ENCODE measurements at places on chromosomes 5 and 9.

GRCh38 chr9:98556511-98556910 is 152.2 kb downstream of the GABBR2 start:
- no peak for DNase-seq

DNA sequence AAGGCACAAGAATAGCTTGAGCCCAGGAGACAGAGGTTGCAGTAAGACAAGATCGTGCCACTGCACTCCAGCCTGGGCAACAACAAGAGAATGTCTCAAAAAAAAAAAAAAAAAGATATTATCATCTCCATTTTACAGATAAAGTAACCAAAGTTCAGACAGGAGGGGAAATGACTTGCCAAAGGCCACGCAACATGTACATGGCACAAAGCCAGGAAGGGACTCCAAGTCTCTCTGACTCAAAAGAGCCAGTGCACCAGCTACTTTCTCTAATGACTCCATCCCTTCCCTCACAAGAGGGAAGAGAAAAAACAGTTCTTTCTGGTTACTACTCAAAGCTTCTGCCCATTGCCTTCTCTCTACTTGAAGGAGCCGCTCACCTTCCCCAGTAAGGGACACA is 34.1 kb downstream of the SIL1 start:
- peak; percentile 31 for DNase-seq

GRCh38 chr5:143930561-143930960 is 118.6 kb downstream of the HMHB1 start:
- DNase-seq = no peak

DNA sequence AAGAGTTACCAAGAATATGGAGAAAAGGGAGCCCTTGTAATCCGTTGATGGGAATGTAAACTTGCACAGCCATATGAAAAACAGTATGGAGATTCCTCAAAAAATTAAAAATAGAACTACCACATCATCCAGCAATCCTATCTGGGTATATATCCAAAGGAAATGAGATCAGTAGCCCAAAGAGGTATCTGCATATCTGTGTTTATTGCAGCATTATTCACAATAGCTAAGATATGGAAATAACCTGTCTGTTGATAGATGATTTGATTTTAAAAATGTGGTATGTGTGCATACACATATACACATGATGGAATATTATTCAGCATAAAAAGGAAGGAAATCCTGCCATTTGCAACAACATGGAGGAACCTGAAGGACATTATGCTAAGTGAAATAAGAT is 48.3 kb upstream of the EBF1 start:
- DNase-seq = no peak

DNA sequence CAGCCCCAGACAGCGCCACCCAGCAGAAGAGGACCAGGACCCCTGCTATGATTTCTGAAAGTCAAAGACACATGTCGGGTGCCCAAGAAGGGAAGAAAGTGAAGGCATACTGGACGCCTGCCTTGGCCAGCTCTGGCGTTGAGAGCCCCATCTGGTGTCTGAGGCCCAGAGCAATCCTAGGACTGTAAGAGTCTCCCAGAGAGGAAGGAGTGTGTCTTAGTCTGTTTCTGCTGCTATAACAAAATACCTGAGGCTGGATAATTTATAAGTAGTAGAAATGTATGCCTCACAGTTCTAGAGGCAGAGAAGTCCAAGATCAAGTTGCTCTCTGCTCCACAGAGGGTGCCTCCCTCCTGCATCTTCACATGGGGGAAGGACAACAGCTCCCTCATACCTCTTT is 10.8 kb downstream of the RASGEF1C start:
- DNase-seq = no peak

DNA sequence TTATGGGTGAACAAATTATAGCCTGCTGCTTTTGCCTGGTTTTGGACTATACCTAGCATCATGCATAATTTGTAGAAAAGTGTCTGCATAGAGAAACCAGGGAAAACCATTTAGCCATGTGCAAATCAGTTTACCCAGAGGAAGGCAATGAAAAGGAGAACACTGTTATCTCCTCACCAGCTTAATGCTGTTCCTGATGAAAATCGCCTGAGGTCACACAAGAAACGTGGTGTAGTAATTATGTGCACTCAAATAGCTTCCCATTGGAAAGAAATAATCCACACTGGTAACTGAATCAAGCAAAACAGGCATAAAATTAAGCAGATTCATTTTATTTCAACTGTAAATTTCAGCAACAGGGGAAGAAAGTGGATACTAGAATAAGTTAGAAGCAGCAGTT is 51.7 kb upstream of the FAM240B start:
- DNase-seq = no peak

DNA sequence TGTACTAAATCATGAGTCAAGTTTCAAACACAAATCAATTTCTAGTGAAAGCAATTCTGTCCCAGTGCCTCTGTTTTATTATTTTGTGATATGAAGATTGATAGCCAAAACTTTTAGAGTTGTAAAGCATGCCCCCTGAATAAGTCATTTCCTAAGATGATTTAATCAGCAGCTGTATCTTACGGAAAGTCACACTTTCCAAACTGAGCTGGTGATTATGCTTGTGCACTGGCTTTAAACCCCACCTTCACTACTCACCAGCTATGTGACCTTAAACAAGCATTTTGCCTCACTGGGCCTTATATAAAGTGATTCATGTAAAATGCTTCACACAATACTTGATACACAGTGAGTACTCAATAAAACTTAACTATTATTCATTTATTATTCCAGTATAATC is 78.1 kb downstream of the EDIL3 start:
- no peak for DNase-seq

DNA sequence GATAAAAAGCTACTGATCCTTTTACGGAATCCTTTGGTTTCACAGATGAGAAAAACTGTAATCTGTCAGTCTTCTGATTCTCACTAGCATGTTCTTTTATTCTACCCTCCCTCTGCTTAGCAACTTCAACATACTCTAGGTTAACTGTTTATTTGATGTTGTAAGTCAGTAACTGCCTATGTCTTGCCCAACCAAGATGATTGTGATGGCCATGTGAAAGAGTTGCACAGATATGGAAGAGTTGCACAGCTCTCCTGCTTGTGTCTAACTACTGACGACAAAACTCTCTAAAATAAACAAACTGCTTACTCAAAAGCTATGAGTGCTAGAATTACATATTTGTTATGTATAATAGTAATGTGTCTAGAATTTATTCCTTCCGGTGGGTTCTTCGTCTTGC is 227.3 kb upstream of the DAB2 start:
- no peak for DNase-seq

DNA sequence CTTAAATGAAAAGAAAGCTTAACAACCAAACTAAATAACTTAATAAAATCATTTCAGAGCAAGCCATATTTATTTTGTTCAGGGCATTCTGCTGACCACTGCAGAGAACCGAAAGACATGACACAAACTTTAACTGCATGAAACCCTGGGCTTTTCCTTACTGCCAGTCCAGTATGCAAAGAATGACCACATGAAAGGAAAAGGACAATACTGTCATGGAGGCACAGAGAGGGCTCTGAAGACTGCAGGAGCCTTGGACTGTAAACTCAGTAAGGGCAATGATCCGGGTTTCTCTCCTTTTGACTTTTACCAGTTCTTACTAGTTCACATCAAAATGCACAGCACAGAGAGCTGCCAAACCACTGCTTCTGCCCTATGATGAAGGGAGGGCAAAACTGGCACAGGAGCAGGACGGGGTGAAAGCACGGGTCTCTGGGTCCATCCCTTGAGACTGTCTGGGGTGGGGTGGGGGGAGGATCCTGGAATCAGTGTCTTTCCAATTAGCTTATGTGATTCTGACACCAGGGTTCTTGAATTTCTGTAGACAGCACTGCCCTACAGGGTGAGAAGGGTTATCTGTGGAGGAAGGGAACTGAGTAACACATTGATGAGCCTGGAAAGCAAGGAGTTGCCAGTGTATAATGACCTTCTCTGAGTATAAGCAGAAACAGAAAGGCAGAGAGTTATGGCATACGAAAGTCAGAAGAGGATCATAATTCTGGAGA is 44.7 kb downstream of the RNF130 start:
- DNase-seq = no peak

DNA sequence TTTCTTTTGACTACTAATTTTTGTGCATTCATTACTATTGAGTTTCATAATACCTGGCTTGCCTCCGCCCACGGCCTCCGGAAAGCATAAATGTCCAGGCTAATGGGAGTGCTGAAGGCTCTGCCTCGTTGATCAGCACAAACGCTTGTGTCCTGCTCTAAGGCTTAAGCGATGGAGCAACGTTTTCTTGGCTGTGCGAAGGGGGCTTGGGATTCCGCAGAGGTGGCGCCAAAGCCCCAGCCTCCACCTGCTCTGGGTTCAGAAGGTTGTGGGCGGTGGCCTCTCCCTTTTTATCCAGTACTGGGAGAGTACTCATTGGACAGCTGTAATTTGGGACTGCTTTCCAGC is 19.7 kb downstream of the ANXA2R start:
- no peak for DNase-seq

DNA sequence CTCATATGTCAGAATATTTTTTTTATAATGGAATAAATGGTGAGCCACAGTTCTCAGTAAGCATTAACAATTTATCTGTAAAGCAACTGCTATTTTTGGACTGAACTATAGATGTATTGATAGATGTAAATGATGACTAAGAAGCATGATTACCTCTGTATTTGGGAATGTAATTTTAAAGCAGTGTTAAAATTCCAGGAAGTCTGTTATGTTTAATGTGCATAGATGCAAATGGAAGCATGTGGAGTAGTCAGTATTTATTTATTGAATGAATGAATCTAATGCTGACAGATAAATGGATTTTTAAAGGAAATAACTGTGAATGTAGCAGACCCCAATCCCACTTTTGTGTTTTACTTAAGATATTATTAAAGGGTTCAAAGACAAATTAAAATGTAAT is 95.0 kb downstream of the ATG10 start:
- DNase-seq = no peak

GRCh38 chr9:137705443-137705863 is 86.6 kb downstream of the EHMT1 start:
- no peak for DNase-seq

DNA sequence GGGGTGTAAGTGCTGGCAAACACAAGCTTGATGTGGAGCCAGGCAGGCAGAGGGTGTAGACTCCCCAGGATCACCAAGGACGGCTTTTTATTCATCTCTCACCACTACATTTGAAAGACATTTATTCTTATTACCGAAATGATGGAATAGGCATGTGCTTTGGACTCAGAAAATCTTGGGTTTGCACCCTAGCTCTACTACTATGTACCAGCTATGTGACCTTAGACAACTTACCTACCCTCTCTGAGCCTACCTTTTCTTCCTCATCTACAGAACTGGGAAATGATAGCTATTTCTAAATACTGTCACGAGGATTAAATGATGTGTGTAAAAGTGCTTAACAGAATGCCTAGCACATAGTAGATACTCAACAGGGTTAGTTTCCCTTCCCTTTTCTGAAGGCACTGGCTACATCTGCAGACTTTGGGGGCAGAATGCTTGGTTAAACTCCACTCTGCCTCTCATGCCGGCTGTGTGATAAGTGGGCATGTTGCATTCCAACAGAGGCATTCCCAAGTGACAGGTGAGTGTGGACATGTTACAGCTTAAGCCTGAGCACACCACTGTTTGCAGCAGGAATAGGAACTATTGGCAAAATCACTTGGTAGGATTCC is 94.8 kb downstream of the SLC1A3 start:
- DNase-seq = no peak

DNA sequence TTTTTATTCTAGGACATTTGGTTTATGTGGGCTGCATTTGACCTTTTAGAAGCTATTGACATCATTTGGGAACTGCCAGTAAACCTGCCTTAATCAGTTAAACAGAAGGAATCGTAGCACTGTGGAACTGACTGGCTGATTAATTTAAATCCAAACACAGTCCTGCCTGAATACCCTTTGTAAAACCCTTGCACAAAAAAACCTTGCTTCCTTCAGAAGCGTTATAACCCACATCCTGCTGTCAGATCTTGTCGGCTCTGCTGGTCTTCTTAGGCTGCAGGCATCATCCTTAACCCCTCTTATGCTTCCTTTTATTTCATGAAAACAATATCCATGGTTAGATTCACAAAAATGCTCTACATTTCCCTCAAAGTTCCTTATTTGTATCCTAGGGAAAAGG is 46.3 kb downstream of the PAM start:
- no peak for DNase-seq

DNA sequence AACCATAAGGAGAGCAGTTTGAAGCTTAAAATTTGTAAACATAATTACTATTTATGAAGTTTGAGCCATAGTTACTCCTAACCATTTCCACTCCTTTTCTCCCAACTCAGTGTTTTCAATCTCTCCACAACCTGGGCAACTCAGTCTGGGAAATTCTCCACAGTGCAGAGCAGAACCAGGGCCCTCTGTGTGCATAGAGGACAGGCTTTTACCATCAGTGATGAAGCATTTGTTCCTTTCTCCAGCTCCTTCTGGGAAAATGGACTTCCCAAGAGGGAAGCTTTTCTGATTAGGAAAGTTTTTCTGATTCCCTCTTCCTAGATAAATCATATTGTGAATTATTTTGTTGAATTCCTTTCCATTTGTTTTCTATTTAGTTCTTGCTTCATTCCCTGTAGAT is 132.3 kb upstream of the MPDZ start:
- DNase-seq = no peak

GRCh38 chr9:122865300-122865699 is 36.9 kb upstream of the PDCL start:
- no peak for DNase-seq

DNA sequence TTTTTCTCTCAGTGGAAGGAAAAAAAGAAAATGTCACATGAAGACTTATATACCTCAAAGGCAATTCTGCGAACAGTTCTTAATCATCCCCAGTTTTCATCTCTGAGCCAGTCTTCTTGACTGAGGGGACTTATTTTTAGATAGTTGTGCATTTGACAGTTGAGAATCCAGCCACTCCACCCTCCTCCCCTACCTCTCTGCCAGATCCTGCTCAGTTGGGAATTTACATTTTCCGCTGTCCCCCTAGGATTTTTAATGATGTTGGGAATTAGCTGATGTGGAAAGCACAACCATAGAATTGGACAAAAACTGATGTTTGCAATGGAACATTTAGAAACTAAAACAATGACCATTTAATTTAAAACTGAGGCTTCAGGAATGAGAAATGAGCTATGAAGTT is 194.3 kb upstream of the PIK3R1 start:
- no peak for DNase-seq

- no peak for DNase-seq
Observed at GRCh38 chr9:92807757-92808725, 43.4 kb upstream of the BICD2 start.

DNA sequence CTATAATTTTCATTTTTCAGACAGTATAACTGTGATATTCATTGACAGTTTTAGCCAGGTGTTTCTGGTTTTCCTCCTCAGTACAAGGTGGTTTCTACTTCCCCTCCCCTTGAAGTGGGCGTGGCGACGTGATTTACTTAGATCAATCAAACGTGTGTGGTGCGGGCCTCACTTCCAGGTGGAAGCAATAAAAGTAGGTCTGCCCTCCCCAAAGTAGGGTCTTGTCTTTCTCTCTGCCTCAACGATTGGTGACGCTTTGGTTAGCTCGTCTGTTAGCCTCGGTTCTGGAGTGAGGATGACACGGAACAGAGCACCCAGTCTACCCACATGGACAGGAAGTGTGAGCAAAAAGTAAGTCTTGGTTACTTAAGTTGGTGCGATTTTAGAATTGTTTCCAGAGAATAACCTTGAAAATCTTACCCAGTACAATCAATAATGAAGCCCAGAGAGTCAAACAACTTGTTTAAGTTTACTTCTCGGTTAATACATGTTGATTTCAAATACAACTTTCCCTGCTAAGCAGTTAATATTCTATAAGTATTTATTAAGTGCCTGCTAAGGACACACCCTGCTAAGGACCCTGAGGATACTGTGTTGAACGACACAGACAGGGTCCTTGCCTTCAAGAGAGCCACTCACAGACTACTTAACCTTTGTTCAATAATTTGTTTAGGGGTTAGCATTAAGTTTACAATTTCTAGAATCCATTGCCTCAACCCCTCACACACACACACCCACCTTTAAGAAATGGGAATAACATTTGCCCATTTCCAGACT is 48.4 kb downstream of the COX7C start:
- DNase-seq = no peak

Measured in hematopoietic multipotent progenitor cell treated with erythropoietin and hydrocortisone succinate and interleukin-3 and kit ligand, for 17 days (in vitro differentiated cells).